ENCODE measurements at places on chromosomes 16 and 17.

DNA sequence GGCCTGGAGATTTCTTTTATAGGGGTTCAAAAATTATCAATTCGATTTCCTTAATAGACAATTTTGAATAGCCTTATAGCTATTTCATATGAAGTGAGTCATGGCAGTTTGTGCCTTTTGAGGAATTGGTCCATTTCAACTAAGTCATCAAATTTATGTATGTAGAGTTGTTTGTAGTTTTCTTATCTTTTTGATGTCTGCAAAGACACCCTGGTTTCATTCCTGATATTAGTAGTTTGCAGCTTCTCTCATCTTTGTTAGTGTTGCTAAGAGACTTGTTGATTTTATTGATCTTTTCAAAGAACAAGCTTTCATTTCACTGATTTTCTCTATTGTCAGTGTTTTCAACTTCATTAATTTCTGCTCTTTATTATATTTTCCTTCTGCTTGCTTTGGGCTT, 44.2 kb downstream of the N4BP1 start:
- DNase-seq: no peak

GRCh38 chr17:31585280-31585630, 193.8 kb downstream of the RAB11FIP4 start:
- DNase-seq: no peak

- DNase-seq: no peak
Measured at GRCh38 chr16:4053301-4053845, 62.9 kb downstream of the ADCY9 start.

- DNase-seq: no peak
Measured at GRCh38 chr16:19011169-19011731, 27.5 kb downstream of the TMC7 start.

GRCh38 chr17:27511168-27511883, 55.1 kb downstream of the KSR1 start:
- DNase-seq: no peak

GRCh38 chr16:67230809-67231660, 4.1 kb downstream of the TMEM208 start:
- DNase-seq: no peak

GRCh38 chr17:28426081-28426519, 20.1 kb upstream of the SLC46A1 start:
- DNase-seq: no peak

GRCh38 chr17:77385750-77386501, 245.2 kb downstream of the SEC14L1 start:
- no peak for DNase-seq

DNA sequence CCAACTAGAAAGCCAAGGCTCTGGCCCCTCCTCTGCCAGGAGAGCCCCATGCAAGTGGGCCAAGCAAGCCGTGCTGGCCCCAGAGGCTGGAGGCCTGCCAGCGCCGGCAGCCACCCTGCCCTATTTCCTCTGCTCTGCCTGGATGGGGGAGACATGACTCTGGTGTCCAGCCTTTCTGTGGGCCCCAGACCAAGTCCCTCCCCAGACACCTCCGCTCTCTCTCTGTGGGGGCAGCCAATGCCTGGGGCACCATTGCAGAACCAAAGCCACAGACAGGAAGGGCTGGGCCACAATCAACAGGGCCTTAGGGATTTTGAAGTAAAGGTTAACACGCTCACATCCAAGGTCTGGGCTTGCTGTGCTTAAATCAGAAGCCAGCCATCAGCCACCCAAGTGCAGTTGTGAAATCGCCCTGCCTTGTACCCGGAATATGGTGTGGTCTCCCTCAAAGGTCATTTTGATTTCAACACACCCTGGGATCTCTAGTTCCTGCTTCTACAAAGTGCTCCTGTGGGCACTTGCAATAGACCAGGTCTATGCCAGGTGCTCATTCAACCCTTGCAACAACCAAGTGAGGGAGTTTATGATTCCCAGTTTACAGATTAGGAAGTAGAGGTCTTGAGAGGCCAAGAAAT, 63.5 kb upstream of the TEX2 start:
- no peak for DNase-seq

- DNase-seq: no peak
Measured at GRCh38 chr16:50857881-50858280, 116.0 kb downstream of the CYLD start.

GRCh38 chr17:77869665-77870132, 88.8 kb upstream of the TNRC6C start:
- peak; percentile 46 for DNase-seq

- DNase-seq: no peak
Measured at GRCh38 chr16:77404775-77405174, 30.1 kb downstream of the ADAMTS18 start.

GRCh38 chr16:10613785-10614485, 33.5 kb upstream of the EMP2 start:
- DNase-seq: no peak

- no peak for DNase-seq
Measured at GRCh38 chr16:51450909-51451308, 299.8 kb upstream of the SALL1 start.

DNA sequence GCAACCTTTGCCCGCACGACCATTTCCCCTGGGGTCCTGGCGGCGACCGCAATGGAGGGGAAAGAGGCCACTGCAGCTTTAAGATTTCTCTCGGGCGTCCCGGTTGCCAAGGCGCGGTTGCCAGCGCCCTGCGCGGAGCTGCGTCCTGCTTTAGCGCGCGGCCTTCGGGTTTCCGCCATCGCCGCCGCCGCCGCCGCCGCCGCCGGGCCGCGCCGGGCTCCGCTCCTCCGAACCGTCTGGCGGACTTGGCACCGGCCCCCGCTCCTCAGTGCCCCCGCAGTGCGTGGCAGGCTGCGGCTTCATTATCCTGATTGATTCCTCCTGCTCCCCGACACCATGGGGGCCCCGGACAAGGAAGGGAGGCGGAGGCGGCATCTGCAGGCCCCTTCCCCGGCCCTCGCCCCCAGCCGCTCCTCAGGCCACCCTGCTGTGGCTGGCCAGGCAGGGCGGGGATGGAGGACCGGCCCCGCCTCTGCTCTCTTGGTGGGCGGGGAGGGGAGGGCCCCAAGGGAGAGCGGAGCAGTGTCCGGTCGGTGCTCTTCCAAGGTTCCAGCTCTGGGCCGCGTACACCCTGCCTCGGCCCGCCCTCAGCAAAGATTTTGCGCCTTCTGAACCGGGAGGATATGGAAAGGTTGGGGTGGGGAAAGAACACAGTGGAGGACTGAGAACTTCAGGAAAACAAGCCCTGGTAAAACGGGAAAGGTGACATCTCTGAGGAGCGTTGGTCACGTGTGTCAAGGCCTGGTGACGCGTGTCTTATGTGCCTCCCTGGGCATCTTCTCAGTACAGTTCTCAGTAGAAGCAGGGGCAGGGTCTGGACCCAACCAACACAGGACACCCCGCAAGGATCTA, 34.0 kb downstream of the NEUROD2 start:
- DNase-seq: peak; percentile 10

- DNase-seq: no peak
Measured at GRCh38 chr16:48236286-48236685, 7.8 kb upstream of the LONP2 start.

- DNase-seq: peak; percentile 43
Measured at GRCh38 chr17:82519971-82520903, 705 bp downstream of the FOXK2 start.

Measured in CD4-positive, alpha-beta T cell treated with Interleukin-10 for 1 hour (primary cell).